ENCODE measurements at places on chromosomes 3 and 15.
A peak's percentile ranks its signal among the peaks of the same experiment; 100 is the strongest.

DNA sequence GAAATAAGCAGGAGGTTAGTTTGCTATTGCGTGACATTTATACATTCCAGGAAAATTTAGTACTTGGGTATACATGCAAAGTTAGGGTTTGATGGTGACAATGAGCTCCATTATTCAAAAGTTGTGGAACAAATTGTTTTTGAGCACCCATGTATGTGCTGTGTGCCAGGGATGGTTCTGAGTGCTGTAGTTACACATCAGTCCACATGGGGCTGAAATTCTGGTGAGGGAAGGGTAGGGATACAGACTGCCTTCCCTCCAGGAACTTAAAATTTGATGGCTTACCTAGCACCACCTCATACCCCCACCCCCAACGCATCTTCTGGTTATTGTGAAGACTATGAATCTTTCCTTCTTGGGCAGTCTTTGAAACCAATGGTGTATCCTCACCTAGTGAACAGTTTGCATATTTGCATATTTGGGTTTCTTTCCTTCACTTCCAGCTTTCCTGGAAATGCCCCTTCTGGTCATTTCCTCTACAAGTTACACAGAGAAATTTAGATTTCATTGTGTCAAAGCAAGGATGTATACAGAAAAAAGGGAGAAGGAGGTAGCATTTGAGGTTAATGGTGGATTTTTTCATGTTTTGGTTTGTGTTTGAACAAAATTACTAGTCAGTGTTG is 222.0 kb upstream of the IL12A start:
- no peak for DNase-seq

DNA sequence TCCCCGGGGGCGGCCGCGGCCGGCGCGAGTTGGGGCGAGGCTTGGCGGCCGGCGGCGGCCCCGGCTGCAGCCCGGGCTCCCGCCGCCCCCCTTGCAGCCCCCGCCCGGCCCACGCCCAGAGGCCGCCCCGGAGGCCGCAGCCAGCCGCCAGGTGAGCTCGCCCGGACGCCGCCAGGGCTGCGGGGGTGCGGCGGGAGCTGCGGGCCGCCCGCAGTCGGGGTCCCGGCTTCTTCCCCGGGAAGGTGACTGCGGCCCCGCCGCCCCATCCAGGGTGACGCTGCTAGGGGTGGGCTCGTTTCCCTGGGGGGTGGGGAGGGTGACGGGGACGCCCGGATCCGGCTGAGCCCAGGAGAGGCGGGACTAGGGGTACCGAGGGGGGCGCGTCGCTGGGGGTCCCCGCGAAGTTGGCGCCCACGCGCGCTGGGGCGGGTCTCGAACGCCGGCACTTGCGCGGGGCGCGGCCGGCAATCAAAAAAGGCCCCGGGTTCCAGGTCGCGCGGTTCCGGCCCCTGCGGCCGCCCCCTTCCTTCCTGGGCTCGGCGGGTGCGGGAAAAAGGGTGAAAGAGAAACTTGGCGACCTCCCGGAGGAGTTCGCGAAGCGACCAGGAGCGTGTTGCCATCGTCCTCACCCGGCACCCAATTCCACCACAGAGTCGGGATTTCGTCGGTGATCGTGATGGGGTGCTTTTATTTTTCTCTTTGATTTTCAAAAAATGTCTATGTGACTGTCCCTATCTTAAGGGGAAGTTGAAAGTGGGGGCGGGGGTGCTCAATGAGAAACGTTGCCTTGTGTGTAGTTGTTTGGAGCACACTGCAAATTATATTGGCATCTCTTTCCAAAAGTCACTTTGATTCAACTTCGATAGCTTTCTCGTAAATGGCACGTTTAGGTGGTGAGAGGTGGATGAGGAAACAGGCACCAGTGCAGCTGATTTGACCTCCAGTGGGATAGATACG is 619 bp downstream of the ATXN7 start:
- DNase-seq, result peak; percentile 68

GRCh38 chr3:59262076-59262498 is 212.3 kb upstream of the CFAP20DC start:
- DNase-seq, result no peak

GRCh38 chr3:2452249-2452648 is 353.6 kb downstream of the CNTN4 start:
- no peak for DNase-seq

GRCh38 chr3:123138839-123139444 is 62.8 kb upstream of the SEC22A start:
- no peak for DNase-seq

- no peak for DNase-seq
Measured at GRCh38 chr15:81163961-81164800, 30.1 kb downstream of the CFAP161 start.

- no peak for DNase-seq
Measured at GRCh38 chr3:23575697-23576096, 230.1 kb upstream of the UBE2E1 start.

DNA sequence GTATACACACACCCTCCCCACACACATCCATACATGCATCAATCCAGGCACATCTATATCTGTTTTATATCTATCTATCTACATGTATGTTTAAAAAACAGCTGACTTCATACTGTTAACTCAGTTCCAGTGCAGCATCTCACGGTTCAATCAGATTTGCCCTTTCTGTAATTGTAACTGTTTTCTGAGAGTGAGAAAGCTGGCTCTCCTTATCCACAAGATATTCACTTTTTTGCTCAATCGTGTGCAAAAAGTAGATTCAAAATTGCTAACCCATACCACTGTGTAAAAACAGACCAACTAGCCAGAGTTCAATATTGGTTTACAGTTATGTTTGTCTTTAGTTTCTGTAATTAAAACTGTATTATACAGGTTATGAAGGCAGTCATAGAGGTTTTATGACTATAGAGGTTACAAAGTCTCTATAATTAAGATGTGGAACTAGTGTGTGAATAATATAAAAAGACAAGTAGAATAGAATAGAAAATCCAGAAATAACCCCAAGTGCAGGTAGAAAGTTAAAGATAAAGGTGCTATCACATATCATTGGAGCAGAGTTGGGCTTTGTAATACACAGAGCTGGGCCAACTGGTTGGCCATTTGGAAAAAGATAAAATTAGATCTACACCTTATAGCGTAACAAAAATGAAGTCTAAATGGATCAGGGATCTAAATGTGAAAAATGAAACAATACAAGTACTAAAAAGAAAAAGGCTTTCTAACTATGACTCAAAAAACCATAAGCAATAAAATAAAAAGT is 20.1 kb upstream of the MCF2L2 start:
- DNase-seq, result no peak

All from HL-60 (cell line).